Natural killer cell (primary cell): ENCODE measurements at places on chromosomes 7 and 10.

DNA sequence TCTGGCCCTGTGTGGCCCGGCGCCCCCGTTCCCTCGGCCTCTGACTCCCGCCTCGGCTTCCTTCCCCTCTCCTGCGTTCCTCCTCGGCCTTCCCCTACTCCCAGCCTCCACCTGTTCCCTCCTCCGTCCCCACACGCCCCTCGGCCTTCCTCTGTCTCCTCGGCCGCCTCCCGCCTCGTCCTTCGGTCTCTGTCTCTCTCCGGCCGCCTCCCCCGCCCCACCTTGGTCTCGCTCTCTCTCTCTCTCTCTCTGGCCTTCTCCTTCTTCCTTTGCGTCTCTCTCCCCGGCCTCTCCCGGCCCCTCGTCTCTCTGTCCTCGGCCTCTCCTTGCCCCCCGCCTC is 588 bp downstream of the GET4 start:
- no peak for DNase-seq

GRCh38 chr10:28558186-28558585 is 25.3 kb downstream of the WAC start:
- no peak for DNase-seq

DNA sequence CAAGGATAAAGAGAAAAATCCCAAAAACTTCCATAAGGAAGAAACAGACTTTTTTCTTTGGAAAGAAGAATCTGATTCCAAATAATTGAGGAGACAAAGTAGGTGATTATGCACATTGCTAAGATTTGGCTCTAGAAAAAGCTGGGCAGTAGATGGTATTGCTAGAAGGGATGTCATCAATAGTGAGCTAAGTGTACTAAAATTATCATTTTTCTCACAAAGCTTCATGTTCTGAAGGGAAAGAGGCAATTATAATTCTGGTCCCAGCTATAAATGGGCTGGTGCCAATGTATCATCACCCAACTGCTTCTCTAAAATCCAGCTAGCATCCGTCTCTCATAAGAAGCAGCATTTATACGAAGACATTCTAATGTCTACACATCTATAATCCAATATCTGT is 23.9 kb downstream of the STEAP1 start:
- no peak for DNase-seq

GRCh38 chr7:43585562-43585961 is 2.7 kb downstream of the STK17A start:
- peak; percentile 62 for DNase-seq

GRCh38 chr10:3421537-3422257 is 249.1 kb upstream of the PITRM1 start:
- no peak for DNase-seq

- DNase-seq, result no peak
Observed at GRCh38 chr10:100507357-100507732, 12.3 kb downstream of the SEC31B start.

- DNase-seq, result no peak
Observed at GRCh38 chr10:69951658-69952057, 101.0 kb upstream of the MACROH2A2 start.

DNA sequence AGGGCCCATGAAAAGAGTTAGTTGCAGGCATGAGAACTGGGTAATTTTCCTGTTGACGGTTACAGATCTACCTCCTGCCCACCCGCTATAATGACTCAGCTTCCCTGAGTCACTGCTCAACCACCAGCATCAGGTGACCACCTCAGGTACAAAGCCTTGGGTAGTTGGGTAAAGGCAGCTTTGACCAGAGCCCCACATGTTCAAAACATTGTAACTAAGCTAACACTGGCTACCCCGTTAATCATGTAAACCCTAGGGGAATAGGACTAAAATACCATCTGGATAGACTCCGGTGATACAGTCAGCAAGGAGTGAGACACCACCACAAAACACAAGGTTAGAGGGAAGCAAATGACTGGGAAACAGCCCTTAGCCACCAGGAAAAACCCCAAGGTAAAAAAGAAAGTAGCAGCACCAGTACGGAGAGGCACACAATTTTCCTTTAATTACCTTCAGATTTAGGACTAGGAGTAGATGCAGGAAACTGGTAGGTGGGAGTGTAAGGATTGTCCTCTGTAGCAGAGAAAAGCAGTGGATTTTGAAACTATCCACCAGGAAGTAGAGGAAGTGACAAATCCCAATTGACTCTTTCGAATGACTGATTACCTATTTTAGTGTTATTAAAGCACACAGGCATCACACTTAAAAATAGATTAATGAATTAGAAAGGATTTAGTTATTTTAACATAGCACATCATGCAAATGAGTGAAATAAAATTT is 103.5 kb upstream of the PDLIM1 start:
- DNase-seq, result no peak

DNA sequence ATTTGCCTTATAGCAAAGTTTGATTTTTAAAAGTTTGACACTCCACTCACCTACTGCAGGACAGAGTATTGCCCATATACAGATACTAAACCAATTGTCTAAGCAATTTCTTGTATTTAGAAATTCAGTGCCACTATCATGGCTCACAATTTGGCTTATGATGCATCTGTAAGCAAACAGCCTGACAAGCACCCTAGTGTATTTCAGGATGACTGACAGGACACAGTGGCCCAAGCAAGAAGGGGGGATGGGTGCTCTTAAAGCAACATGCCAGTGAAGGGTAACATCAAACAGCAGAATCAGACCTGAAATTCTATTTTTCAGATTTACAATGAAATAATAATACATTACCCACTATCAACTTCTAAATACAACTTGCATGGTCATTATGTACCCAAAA is 30.5 kb downstream of the CTNNA3 start:
- DNase-seq, result no peak

- DNase-seq, result no peak
Observed at GRCh38 chr7:116669769-116670168, 2.2 kb upstream of the MET start.

- DNase-seq, result no peak
Observed at GRCh38 chr10:118412132-118412760, 70.1 kb upstream of the FAM204A start.

DNA sequence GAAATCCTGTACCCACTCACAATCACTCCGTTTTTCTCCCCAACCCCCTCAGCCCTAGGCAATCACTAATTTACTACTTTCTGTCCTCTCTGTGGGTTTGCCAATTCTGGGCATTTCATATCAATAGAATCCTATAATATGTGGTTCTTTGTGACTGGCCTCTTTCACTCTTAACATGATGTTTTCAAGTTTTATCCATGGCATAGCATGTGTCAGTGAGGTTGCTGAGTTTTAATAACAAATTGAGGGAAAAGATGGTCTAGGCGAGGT is 11.9 kb downstream of the PLAU start:
- DNase-seq, result no peak

DNA sequence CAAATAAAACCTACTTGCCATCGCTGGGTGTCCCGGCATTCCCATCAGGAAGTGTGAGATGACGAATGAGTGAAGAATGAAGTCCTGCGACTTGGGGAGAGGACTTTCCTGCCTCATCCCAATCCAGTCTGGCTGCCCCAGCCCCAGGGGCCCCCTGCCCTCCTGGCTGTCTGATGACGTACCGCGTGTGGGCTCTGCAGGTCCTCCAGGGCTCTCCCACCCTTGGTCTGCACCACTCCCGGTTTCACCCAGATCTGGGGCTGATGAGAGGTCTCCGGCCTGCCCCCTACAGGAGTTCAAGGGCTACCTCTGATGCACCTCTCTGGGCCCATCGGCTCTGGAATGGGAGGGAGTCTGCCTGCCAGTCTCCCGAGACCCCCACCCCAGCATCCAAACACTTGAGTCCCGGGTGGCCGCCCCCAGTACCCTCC is 9.8 kb downstream of the ATP6V1F start:
- DNase-seq, result no peak

GRCh38 chr10:71396084-71396710 is 523 bp upstream of the CDH23 start:
- peak; percentile 59 for DNase-seq

DNA sequence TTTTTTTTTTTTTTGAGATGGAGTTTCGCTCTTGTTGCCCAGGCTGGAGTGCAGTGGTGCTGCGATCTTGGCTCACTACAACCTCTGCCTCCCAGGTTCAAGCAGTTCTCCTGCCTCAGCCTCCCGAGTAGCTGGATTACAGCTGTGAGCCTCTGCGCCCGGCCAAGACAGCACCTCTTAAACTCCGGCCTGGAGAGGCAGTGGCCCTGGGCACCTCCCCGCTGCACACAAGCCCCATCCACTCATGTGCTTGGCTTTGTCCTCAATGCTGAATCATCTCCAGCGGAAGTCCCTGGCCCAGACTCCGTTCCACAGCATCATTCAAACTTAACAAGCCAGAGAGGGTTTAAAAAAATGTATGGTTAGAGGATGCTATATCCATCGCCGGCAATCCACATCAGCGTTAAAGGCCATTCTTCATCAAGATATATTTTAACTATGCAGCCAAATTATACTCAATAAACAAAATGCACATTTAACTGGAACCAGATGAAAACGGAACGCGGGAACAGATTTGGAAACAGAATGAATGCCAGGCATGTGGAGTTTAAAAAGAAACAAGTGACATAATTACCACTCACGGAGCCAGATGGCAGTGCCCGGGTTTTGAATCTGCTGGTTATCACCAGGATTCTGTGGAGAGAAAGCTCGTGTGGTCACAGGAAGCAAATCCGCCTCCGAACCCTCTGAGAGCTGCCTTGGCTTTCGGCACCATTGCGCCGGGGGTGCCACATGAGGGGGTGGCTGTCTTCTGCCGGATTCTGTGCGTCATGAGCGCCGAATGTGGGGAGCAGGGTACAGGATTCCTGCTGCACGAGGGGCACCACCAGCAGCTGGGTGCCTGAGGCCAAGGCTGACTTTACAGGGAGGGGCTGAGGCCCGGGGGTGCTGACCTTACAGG is 45.6 kb upstream of the CFAP46 start:
- no peak for DNase-seq

DNA sequence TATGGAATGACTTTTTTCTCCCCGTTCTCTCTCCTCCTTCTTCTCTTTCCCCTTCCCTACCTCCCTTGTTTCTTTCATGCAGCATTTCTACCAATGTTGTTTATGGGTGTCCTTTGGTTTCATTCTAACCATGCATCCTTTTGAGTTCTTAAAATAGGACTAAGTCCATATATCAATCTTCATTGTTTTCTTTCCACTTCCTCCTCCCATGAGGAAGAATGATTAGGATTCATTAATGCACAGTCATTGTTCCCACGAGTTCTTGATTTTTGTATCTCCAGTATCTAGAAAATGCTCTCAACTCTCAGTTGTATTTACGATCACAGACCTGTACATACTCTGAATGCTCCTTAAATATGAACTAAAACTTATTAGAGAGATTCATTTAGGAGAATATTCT is 153.3 kb downstream of the LRRC4 start:
- no peak for DNase-seq
